ENCODE measurements at places on chromosomes 4 and X. TPM values are rescaled to one million over a fixed set of nuclear protein-coding genes. Genes with fewer than 3 reads are reported as not detected.

Gene PDGFRA
- total RNA-seq, result 529 TPM

Gene GPC3
- 0.63 TPM for total RNA-seq

Gene TAF7L
- total RNA-seq, result 0.95 TPM

Gene FAM236A
- total RNA-seq, result not detected

Gene TLR10
- total RNA-seq, result not detected

Gene SLC6A14
- total RNA-seq, result 0.17 TPM

Gene TMEM150C
- total RNA-seq, result under 0.01 TPM

Gene GAGE1
- total RNA-seq, result not detected

Gene SYAP1
- 21.3 TPM for total RNA-seq

Gene GLRA3
- total RNA-seq, result not detected

Gene KCNE5
- 0.32 TPM for total RNA-seq

Gene COL4A5
- 27.0 TPM for total RNA-seq

Gene DMRTC1
- not detected for total RNA-seq

Gene BMP3
- under 0.01 TPM for total RNA-seq
